ENCODE measurements at places on chromosomes 5 and 9.

GRCh38 chr5:168039566-168040248 is 251.7 kb upstream of the WWC1 start:
- no peak for DNase-seq

DNA sequence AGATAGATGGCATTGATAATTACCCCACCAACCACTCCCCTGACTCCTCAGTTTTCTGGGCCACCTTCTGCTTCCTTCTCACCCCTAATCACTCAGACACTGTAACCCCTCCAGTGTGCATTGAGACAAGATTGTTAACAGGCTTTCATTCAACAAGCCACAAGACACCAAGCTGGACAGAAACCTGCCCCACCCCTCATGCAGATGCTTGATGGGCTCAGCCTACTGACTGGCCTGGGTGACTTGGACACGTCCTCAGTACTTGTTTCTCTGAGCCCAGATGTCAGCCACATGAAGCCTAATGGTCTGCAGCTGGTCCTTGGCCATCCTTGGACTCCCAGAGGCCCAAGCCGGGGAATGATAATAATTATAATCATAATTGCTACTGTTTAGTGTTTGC is 71.4 kb upstream of the SMIM23 start:
- DNase-seq: no peak

GRCh38 chr5:150621301-150621700 is 19.2 kb upstream of the SYNPO start:
- DNase-seq: no peak

DNA sequence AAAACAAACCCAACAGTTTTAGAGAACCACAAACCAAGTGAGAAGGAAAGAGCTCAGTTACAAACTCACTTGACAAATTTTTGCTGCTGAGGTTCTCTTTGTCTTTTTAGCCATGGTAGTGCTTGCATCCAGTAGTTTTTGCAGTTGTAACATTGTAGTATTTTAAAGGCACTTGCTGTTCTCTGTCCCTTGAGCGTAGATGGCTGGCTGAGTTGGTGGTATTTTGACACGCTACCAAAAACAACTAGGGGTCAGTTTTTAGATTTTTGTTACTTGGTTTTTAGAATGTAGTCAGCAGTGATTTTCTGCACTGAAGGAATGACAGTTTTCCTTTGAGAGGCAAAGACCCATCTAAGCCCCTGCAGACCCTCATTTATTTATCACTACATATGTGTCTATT is 58.0 kb downstream of the TLE4 start:
- no peak for DNase-seq

GRCh38 chr5:53110156-53110555 is 599 bp upstream of the MOCS2 start:
- no peak for DNase-seq

Data from HL-60 (cell line).